ENCODE measurements at places on chromosomes 2 and 18.

DNA sequence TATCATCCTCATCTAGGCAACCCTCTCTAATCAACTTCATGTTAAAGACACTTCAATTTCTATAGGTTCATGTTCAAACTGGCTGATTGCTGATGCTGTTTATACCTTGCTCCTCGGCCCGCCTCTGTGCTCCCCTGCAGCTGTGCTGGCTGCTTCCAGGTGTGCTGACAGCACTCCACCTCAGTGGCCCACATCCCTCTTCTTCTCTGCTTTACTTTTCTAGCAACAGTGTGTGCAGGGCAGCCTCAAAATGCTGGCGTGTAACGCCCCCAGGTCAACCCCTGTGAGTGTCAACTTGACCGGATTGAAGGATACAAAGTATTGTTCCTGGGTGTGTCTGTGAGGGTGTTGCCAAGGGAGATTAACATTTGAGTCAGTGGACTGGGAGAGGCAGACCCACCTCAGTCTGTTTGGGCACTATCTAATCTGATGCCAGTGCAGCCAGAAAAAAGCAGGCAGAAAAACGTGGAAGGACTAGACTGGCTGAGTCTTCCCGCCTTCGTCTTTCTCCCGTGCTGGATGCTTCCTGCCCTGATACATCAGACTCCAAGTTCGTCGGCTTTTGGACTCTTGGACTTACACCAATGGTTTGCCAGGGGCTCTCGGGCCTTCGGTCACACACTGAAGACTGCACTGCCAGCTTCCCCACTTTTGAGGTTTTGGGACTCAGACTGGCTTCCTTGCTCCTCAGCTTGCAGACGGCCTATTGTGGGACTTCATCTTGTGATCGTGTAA, 94.7 kb downstream of the COL6A3 start:
- no peak for DNase-seq

DNA sequence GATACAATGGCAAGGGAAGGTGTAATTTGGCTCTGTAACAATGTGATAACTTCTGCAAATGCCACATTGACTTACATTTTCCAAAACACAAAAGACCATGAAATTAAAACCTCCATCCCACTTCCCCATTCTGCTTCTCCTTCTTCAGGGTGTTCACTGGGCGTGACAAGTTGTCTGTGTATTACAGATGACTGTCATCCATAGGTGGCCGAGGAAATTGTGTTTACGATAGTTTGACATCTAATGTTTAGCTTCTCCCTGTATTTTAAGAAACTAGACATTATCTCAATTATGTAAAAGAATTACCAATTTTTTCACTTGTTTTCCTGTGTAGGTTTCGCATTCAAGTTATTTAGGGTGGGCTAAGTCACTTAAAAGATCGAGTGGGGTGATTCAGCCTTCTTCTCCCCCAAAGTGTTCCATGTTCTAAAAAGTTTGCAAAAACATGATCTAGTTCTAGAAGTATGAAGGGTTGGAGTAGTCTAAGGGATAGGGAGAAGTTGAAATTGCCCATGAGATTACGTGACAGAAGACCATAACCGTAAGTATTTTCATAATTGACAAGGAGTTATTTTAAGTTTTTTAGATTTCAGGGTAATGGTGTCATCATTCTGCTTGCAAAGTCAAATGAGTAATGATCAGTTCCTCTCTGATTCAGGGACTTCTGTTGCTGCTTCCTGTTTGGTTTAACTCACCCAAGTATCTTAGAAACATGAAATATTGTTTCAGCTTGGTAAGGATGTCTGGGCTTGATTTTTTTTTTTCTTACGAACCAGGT, 25.2 kb upstream of the CYTIP start:
- DNase-seq, result no peak

GRCh38 chr2:45261746-45262145, 252.5 kb upstream of the SIX2 start:
- no peak for DNase-seq

DNA sequence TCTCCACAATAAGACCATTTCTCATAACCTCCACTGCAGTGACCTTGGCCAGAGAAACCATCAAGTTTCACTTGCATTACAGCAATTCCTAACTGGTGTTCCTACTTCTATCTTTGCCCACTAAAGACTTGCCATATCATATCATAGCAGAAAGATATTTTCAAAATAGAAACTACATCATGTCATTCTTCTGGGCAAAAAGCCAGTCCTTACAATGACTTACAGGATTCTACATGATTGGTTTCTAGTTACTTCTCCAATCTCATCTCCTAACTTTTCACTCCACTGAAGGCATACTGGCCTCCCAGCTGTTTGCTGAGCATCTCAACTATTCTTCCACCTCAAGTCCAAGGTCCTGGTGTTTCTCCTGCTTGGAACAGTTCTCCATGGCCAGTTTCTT, 151.4 kb downstream of the HNMT start:
- no peak for DNase-seq

- DNase-seq, result no peak
These were observed 85.9 kb upstream of the RANBP2 start for GRCh38 chr2:108633409-108633808.

- peak; percentile 1 for DNase-seq
These were observed 127.1 kb downstream of the CAPN13 start for GRCh38 chr2:30680121-30680520.

DNA sequence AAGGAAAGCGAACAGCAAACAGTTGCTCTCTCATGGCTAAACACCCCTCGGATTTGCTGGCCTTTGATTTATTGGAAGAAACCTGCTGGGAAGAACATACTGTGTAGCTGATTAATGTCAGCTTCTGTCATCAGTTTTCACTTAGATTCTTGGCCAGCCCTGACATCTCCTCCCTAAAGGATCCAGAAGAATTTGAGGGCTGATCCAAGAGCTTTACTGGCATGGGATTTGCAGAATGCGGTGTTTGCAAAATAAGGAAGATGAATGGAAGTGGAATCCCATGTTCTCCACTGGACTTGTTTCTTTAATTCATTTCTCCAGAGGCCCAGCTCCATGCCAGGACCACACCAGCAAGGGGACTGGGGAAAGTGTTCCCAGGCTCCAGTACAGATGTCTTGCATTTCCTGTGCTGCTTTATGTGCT, 80.5 kb downstream of the RDH14 start:
- no peak for DNase-seq

- DNase-seq, result no peak
These were observed 34.2 kb downstream of the MRPL35 start for GRCh38 chr2:86233436-86233835.

GRCh38 chr2:158359846-158360245, 96.7 kb downstream of the CCDC148 start:
- DNase-seq, result peak; percentile 17

GRCh38 chr2:55807900-55808299, 114.3 kb upstream of the PNPT1 start:
- no peak for DNase-seq

DNA sequence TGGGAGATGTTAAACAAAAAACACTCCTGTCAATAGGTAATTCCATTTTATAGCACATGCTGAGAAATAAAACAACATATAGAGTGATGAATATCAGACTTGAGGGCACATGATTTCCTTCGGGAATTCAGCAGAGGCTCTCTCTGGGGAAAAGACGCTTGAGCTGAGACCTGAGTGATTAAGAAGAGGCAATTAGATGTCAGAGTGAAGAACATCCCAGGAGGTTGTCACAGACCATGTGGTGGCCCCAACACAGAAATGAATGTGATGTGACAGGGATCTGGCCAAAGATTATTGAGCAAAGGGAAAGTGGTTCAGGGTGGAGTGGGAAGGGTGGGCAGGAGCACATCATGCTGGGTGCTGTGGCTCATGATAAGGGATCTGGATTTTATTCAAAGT, 254.7 kb downstream of the RAD51AP2 start:
- no peak for DNase-seq

DNA sequence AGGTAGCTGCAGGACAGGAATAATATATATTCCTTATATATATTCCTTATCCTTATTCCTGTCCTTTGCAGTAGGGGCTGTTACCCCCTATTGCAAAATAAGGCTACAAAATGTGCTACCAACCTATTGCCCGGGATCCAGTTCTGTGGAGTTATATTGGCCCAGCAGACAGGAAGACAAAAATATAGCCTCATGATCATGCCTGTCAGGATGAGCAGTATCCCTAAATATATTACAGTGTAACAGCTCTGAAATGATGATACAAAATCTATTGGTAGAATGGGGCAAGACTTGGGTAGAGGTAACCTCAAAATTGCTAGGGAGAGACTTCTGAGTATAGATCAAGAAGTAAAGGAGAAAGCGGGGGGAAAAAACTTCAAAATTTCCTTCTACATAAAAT, 31.6 kb upstream of the MARCHF7 start:
- DNase-seq, result no peak

- no peak for DNase-seq
These were observed 71.8 kb downstream of the TGOLN2 start for GRCh38 chr2:85255813-85256594.

- peak; percentile 74 for DNase-seq
These were observed 17.8 kb upstream of the TMEM131 start for GRCh38 chr2:98013407-98014042.

DNA sequence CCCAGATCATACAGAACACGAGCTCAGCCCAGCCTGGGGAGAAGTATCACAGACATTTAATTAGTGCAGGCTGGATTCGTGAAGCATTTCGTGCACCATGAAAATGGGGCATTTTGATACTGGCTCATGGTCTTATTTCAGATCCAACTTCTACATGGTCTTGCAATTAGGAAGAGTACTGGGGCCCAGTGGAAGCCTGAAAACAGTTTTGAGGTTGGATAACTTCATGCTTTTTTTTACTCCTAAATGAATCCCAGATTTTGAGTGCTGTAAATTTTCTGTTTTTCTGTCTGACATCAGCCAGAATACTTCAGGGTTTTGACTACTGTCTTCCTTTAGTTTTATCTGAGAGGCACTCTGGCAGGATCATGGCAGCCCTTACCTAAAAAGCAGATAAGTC, 160.1 kb downstream of the GFPT1 start:
- DNase-seq, result no peak

GRCh38 chr2:106649306-106649705, 162.1 kb downstream of the CD8B2 start:
- DNase-seq, result no peak

GRCh38 chr18:23422751-23423418, 30.2 kb upstream of the RIOK3 start:
- DNase-seq, result no peak

DNA sequence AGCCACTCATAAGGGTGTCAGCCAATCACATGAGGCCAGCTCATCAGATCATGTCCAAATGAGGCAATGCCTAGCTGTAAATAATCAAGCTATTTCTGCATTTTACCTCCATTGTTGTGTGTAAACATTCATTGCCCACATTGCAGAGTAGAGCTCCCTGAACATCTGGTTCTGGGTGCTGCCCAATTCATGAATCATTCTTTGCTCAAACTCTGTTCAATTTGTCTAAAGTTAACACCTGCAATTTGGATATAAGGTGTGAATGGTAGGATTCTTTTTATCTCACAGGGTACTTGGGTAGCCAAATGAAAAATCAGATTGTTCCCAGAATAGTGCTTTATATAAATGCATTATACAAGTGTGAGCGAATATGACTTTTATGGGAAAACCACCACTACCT, 345.5 kb upstream of the NT5C1B start:
- DNase-seq, result no peak

- no peak for DNase-seq
These were observed 4.5 kb upstream of the GLI2 start for GRCh38 chr2:120731175-120731574.

GRCh38 chr18:48796491-48797205, 154.1 kb downstream of the SMAD7 start:
- no peak for DNase-seq

- DNase-seq, result no peak
These were observed 162.2 kb downstream of the CD226 start for GRCh38 chr18:69785466-69785865.

GRCh38 chr18:1528964-1529509, 624.4 kb downstream of the ADCYAP1 start:
- no peak for DNase-seq

- no peak for DNase-seq
These were observed 52.1 kb downstream of the VIL1 start for GRCh38 chr2:218471036-218471435.

- no peak for DNase-seq
These were observed 268.0 kb upstream of the LRATD1 start for GRCh38 chr2:14364471-14364870.

GRCh38 chr2:100422320-100423055, 5.0 kb upstream of the CHST10 start:
- no peak for DNase-seq

GRCh38 chr2:862731-863466, 87.8 kb upstream of the SNTG2 start:
- DNase-seq, result no peak

DNA sequence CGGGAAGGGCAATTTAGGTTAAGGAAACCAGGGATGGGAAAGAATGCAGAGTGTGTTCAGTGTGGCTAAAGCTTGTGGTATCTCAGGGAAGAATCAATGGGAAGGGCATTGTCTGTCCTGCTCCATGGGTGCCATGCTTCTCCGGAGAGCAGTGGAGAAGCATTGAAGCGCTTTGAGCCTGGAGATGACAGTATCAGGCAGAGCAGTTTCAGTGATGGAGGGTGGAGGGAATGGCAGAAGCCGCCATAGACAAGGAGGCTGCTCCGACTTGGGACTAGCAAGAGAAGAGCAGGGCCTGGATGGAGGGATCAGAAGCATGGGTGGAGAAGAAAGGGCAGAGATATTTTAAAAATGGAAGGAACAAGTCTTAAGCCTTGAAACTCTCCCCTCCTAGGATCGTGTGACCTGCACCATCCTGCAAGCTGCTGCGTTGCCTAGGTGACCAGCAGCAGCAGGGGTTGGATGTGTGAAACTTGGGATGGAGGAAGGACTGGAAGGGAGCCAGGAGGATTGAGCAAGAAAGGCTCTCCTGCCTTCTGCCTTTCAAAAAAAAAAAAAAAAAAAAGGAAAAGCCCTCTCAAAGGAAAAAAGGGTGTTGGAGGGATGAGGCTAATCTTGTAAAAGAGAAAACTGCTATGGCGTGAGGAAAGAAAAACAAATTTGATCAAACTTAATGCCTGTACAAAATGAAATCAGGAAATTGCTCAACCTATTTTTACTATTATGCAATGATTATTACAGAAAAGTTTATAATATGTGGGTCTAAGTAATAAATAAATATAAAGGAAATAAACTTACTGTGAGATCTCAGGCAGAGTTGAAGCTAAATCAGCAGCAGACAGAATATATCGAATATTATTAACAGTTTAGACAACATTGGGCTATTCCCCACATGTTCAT, 493.8 kb upstream of the NRP2 start:
- no peak for DNase-seq

DNA sequence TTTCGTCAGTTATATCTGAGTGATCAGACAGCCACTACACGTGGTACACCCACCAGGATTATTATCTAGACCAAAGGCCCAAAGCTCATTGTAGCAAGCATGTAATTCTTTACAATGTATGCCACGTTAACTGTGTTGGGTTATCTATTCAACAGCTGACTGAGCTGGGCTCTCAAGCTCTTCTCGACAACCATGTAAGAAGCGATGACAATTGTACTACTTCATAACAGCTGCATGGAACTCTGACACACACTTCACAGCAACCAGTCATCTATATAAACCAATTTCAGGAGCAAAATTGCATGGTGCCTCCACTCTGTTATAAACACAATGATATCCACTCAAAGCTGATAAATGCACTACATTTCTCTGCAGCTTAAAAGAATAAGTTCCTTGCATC, 701.8 kb downstream of the NR4A2 start:
- DNase-seq, result no peak

GRCh38 chr2:10057231-10058107, 14.1 kb downstream of the KLF11 start:
- DNase-seq, result peak; percentile 62

GRCh38 chr2:226836548-226836885, 663 bp downstream of the RHBDD1 start:
- no peak for DNase-seq
